ENCODE measurements at places on chromosomes 13 and 19. TPM values are rescaled to one million over a fixed set of nuclear protein-coding genes. Genes with fewer than 3 reads are reported as not detected.

The PSG7 gene
- total RNA-seq: not detected

The PIH1D1 gene
- total RNA-seq: 153 TPM

The SPACA4 gene
- not detected for total RNA-seq

The ANKRD24 gene
- 14.8 TPM for total RNA-seq

The ZFP28 gene
- total RNA-seq: 2.8 TPM

The SARS2 gene
- total RNA-seq: 69.6 TPM

The MAST1 gene
- 27.3 TPM for total RNA-seq

The MBD3L2 gene
- not detected for total RNA-seq

The GAPDHS gene
- total RNA-seq: not detected

The IFNL4 gene
- total RNA-seq: not detected

The IFNL1 gene
- not detected for total RNA-seq

The IGFLR1 gene
- 12.7 TPM for total RNA-seq

The YJEFN3 gene
- 11.9 TPM for total RNA-seq

The SPIB gene
- total RNA-seq: 4.7 TPM

The PRR19 gene
- 3.7 TPM for total RNA-seq

- DNase-seq: no peak
Observed at GRCh38 chr13:110018009-110018408, 231.6 kb upstream of the IRS2 start.

DNA sequence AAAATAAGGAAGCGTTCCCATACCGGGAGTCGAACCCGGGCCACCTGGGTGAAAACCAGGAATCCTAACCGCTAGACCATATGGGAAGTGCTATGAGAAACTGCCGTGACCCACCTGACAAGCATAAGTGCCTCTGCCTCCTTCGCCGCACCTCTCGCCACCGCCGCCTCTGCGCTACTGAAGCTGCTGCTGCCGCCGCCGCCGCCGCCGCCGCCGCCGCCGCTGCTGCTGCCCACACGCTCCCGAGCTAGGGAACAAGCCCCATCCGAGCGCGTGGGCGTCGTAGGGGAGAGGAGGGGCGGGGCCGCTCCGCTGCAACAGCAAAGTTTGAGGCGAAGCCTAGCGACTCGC, 610 bp upstream of the WBP4 start:
- DNase-seq: peak; percentile 84

DNA sequence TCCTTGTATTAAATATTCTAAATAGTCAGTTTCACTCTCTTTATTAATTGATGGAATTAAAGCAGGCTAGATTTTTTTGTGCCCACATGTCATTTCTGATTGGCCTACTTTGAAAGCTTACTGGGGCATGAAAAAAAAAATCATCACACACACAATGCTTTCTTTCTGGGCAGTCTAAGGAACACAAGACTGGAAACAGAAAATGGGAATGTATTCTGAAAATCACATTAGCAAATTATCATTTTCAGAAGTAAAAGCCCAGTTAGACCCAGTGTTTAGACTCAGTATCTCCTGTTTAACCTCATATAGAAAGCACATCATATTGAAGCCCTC, 339.4 kb downstream of the SPRY2 start:
- no peak for DNase-seq

GRCh38 chr19:4090356-4091220, 23.9 kb upstream of the ZBTB7A start:
- no peak for DNase-seq

GRCh38 chr13:20024702-20025101, 66.2 kb downstream of the ZMYM2 start:
- DNase-seq: no peak

DNA sequence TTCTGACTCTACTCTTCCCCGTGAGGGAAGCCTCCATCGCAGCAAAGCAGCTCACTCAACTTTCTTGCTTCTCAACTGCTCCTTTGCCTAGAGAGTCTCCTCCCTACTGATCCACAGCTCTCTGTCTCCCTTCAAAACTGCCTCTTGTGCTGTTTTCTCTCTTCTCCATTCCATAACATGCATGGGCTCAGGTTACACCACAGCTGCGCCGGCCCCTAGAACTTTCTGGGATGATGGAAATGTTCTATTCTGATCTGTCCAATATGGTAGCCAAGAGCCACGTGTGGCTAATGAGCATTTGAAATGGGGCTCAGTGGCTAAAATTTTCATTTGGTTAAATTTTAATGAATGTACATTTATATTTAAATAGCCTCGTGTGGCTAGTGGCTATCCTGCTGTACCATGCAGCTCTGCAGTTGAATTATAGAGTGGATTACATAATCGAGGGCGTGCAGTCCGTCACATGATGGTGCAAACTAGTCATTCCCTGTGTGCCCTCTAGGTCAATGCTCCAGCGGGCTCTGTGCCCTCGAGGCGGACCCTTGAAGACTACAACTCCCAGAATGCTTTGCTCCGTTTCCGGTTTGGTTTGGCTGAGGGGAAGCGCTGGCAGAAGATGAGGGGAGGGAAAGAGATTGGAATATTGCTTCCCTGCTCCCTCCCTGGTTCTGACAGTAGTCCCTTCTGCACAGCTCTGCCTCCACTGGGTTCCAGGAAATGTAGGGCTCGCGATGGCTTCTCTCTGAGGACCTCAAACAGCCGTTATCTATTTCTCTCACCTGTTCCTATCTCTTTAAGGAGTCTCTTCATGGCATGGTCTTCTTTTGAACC, 109.8 kb downstream of the CACNA1A start:
- peak; percentile 78 for DNase-seq

DNA sequence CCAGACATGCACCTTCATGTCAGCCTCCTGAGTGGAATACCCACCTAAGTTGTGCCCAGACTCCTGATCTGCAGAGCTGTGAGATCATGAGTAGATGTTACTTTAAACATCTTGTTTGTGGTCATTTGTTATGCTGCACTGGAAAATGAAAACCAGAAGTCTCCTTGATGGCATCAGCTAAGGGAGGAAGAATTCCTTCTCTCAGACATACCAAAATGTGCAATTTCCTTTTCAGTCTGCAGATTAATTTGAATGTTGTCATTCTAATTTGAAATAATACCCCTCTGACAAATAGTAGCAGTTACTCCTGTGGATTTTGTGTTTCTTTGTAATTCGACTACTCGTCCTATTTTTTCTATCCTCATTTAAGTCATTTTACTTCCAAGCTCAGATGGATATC, 59.3 kb downstream of the ITGBL1 start:
- DNase-seq: no peak

- DNase-seq: no peak
Observed at GRCh38 chr13:31224963-31225559, 25.3 kb downstream of the B3GLCT start.

GRCh38 chr13:29999492-30000369, 149.3 kb upstream of the UBL3 start:
- DNase-seq: no peak

GRCh38 chr19:53892981-53893325, 11.0 kb downstream of the PRKCG start:
- peak; percentile 69 for DNase-seq

DNA sequence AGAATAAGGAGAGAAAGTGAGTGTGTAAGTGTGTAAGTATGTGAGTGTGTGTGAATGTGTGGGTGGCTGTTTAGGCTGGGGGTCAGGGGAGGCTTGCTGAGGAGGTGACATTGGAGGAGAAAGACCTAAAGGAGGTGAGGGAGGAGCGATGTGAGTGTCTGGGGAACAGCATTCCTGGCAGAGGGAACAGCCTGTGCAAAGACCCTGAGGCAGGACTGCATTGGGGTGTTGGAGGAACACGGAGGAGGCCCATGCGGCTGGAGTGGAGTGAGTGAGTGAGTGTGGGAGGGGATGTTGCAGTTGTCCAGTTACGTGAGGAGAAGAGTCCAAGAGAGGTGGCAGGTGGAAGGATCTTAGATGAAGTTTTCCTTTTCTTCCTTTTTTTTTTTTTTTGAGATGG, 31.8 kb downstream of the NFILZ start:
- no peak for DNase-seq

- DNase-seq: no peak
Observed at GRCh38 chr13:80047406-80047805, 293.5 kb downstream of the SPRY2 start.

DNA sequence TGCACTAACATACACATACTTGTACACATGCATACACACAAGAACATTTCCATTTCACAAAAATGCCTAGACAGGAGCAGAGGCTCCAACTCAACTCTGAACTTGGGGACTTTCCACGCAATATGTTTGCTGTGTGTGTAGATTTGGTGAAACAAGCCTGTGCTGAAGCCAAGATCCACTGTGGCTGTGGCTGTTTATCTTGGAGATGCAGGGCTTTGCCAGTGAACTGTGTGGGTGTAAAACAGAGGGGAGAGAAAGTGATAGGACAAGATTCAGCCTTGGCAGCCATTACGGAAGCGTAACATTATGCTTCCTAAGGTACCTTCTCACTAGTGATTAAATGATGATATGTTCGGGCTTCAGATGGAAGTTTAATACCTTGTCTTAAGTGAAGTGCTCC, 73.2 kb upstream of the MBNL2 start:
- no peak for DNase-seq

- no peak for DNase-seq
Observed at GRCh38 chr13:99331881-99332293, 24.7 kb upstream of the GPR183 start.

- DNase-seq: no peak
Observed at GRCh38 chr13:24906268-24906667, 142.3 kb downstream of the RNF17 start.
